Vagina (tissue), 2 donors: ENCODE measurements at places on chromosomes 2 and 18. TPM values are rescaled to one million over a fixed set of nuclear protein-coding genes. Genes with fewer than 3 reads are reported as not detected.

GRCh38 chr18:11437046-11437445, 172.3 kb upstream of the SLC35G4 start:
- no peak for DNase-seq

- no peak for DNase-seq
These were observed 33.5 kb downstream of the EPB41L3 start for GRCh38 chr18:5510135-5510846.

- no peak for DNase-seq
These were observed 111.8 kb downstream of the STPG4 start for GRCh38 chr2:47043142-47043890.

GRCh38 chr2:174924061-174924693, 81.0 kb downstream of the CHN1 start:
- DNase-seq = no peak

TBC1D8 gene
- 72.2 TPM for total RNA-seq

C2orf78 gene
- total RNA-seq = not detected

IL18RAP gene
- total RNA-seq = 5.9 TPM
